ENCODE measurements at places on chromosomes 5 and 9. TPM values are rescaled to one million over a fixed set of nuclear protein-coding genes. Genes with fewer than 3 reads are reported as not detected.

ANKRD18B gene
- total RNA-seq: 0.41 TPM

- DNase-seq: no peak
- H3K27ac ChIP-seq: no peak overlapping the region
- peaks cover 22% of the 10 kb centered on the region for H3K4me1 ChIP-seq
- H3K4me3 ChIP-seq: peak overlapping the region; percentile 0
- peaks cover 6% of the 10 kb centered on the region for H3K27me3 ChIP-seq
These were observed 6.9 kb downstream of the SREK1 start for GRCh38 chr5:66151030-66151429.

- no peaks in the 10 kb centered on the region for H3K36me3 ChIP-seq
- H3K4me1 ChIP-seq: no peaks in the 10 kb centered on the region
- no peak overlapping the region for H3K27ac ChIP-seq
- DNase-seq: no peak
- H3K27me3 ChIP-seq: no peaks in the 10 kb centered on the region
These were observed 522.6 kb downstream of the BNC2 start for GRCh38 chr9:16347886-16348285.

- H3K4me3 ChIP-seq: no peak overlapping the region
- H3K27me3 ChIP-seq: peaks cover 2% of the 10 kb centered on the region
- DNase-seq: no peak
- H3K4me1 ChIP-seq: no peaks in the 10 kb centered on the region
- no peak overlapping the region for H3K27ac ChIP-seq
These were observed 183.6 kb upstream of the IRX4 start for GRCh38 chr5:2066373-2066772.

GRCh38 chr9:81724242-81724889 lies 35.0 kb upstream of the TLE1 start:
- H3K4me1 ChIP-seq: peaks cover 17% of the 10 kb centered on the region
- H3K36me3 ChIP-seq: peaks cover 3% of the 10 kb centered on the region
- DNase-seq: no peak
- H3K4me3 ChIP-seq: no peak overlapping the region
- no peaks in the 10 kb centered on the region for H3K27me3 ChIP-seq
- H3K27ac ChIP-seq: peak overlapping the region; percentile 30

OXCT1 gene
- 6.5 TPM for total RNA-seq

DNA sequence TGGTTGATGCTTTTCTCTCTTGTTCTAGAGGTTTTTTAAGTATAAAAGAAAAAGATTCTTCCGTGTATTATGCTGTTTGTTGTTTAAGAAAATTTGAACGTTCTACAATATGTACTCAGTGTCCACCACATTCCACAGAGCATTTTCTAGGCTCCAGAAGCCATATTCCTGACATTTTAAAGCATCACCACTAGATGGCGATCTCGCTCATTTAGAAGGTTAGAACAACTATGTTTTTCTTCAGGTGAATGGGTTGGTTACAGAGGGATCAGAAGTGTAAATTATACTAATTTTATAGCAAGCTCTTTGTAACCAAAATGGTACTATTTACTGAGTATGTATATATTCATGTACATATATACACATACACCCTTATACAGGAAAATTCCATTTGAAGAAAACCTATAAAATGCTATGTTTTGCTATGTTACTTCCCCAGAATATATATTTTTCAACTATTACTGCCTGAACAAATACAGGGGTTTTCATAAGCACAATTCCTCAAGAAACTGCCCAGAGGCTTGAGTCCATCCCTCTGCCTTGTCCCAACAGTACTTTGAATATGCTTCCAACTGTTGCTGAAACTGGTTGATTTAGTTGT lies 284.3 kb downstream of the CCDC171 start:
- no peak overlapping the region for H3K27ac ChIP-seq
- H3K4me3 ChIP-seq: no peak overlapping the region
- no peaks in the 10 kb centered on the region for H3K27me3 ChIP-seq
- DNase-seq: peak; percentile 49
- H3K36me3 ChIP-seq: no peaks in the 10 kb centered on the region

DNA sequence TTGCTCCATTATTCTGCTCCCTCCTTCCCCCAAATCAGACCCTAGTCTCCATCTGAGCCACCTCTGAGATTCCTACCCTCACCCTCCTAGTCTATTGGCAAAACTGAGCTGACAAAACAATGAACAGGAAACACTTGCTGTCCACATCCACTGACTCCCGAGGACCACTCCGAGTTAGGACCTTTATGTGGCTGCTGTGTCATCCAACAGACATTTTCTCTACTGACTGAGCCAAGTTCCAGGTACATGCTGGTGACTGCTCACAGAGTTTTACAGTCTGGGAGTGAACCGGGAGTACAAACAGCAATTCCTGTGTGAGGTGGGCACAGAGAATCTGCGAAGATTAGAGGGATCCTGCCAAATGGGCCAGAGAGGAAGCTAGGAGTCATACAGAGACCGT lies 39.2 kb downstream of the CFAP90 start:
- no peaks in the 10 kb centered on the region for H3K36me3 ChIP-seq
- H3K27ac ChIP-seq: no peak overlapping the region
- peaks cover 9% of the 10 kb centered on the region for H3K4me1 ChIP-seq
- no peak overlapping the region for H3K4me3 ChIP-seq
- peaks cover 1% of the 10 kb centered on the region for H3K27me3 ChIP-seq
- no peak for DNase-seq

RGS14 gene
- 21.8 TPM for total RNA-seq

ADGRV1 gene
- 23.1 TPM for total RNA-seq

DNA sequence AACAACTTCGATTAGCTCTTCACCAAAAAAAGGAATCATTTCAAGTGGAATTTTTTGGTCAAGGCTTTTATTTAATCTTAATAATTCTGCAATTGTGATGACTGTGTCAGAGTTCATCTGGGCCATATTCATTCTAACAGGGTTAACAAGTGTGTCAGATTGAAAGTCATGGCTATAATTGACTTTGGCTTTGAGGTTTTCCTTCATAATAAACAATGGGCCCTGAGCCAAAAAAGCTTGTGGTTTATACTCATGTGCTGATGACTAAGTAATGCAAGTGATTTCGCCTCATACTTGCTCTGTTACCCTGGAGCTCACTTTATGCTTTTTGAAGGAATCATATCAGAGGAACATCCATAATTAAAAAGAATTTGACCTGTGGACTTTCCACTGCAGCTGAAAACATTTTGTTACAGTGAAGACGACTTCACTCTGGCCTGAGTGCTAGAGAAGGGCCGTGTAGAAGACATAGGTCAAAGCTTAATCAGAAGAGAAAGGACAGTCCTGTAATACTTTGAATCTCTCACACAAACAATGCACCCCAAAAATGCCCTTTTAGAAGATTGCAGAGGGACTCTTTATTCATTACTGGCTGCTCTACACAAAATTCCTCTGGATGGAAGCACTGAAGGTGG lies 101.7 kb downstream of the GDNF start:
- no peaks in the 10 kb centered on the region for H3K27me3 ChIP-seq
- DNase-seq: no peak
- H3K4me3 ChIP-seq: no peak overlapping the region
- peaks cover 12% of the 10 kb centered on the region for H3K36me3 ChIP-seq

DNA sequence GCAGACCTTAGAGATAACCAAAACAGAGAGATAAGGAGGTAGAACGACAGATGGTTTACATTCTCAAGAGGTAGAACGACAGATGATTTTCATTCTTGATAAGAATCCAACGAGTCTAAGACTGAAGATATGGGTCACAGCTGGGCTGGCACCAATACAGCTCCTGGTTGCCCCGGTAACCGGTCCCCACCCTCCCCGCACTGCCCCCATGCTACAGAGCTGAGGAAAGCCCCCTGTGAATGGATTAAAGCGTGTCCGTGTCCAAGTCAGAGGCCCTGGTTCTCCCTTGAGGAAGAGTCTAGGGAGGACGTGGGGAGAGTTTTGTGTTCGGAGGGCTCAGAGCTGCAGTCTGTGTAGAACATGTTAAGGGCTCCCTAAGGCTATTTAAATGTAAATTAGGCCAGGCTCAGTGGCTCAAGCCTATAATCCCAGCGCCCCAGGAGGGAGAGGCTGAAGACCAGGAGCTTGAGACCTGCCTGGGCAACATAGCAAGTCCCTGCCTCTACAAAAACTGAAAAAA lies 8.1 kb downstream of the IDNK start:
- no peak overlapping the region for H3K27ac ChIP-seq
- peaks cover 7% of the 10 kb centered on the region for H3K36me3 ChIP-seq
- H3K4me3 ChIP-seq: no peak overlapping the region
- no peak for DNase-seq
- H3K27me3 ChIP-seq: peaks cover 3% of the 10 kb centered on the region

- no peak for DNase-seq
- H3K4me1 ChIP-seq: no peaks in the 10 kb centered on the region
These were observed 401.4 kb downstream of the PSAT1 start for GRCh38 chr9:78698371-78698770.

PCDHB15 gene
- total RNA-seq: 10.5 TPM
